ENCODE measurements at places on chromosomes 13 and 19. TPM values are rescaled to one million over a fixed set of nuclear protein-coding genes. Genes with fewer than 3 reads are reported as not detected.

GNG7 gene
- 0.17 TPM for total RNA-seq

PROZ gene
- total RNA-seq = not detected

NLRP4 gene
- total RNA-seq = not detected

MZT1 gene
- 2.2 TPM for total RNA-seq

CEACAM5 gene
- total RNA-seq = not detected

KIR2DL3 gene
- total RNA-seq = not detected

USPL1 gene
- total RNA-seq = 8.7 TPM

TLE6 gene
- total RNA-seq = 0.63 TPM

LGI4 gene
- total RNA-seq = 0.52 TPM

ARRDC2 gene
- 4.6 TPM for total RNA-seq

SH3GL1 gene
- total RNA-seq = 31.7 TPM
